ENCODE measurements at places on chromosomes 12 and 14.

DNA sequence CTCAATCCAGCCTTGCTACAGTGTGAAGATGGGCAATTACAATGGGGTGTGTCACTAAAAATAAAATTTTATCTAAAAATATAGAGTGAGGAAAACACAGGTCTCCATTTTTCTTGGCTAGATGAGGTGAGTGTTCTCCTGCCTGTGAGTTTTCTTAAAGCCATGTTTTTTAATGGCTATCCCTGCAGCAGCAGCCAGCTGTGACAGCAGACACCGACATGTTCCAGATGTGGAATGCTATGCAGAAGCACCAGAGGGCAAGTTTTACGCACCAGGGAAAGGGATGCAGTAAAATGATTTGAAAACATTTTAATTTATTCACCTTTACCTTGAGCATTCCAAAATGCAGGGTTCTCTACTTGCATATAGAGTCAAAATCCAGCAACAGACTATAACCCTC, 577.0 kb upstream of the STXBP6 start:
- DNase-seq = no peak

DNA sequence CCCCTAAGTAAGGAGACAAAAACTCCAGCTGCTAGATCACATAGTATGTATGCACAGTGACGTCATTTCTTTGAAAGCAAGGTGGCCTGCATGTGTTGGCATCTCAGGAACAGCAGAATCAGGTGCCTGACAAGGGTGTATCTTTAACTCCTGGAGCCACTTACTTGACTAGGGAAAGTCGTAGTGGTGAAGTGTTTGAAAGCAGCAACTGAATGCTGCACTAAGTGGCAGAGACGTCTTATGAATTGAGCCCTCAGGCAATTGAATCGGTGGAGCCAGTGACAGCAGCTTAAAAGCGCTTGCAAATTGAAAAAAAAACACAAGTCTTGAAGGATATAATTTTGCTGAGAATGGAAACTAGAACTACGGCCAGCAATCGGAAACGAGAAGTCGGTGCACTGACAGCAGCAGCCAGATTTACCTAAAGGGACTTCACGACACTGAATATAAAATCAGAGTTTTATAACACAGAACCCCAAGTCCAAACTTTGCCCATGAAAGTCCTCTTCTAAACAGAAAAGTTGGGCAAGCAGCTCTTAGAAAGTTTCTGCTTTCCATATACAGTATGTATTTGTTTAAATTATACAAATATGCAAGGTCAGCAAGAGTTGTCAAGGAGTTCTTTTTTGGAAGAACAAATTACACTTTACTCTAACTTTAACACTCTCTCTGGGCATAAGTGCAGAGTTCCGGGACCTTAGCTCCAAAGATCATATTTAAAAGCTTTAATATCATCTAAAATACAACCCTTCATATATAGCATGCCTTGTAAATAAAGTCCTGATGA, 1.1 kb downstream of the IGF1 start:
- no peak for DNase-seq

DNA sequence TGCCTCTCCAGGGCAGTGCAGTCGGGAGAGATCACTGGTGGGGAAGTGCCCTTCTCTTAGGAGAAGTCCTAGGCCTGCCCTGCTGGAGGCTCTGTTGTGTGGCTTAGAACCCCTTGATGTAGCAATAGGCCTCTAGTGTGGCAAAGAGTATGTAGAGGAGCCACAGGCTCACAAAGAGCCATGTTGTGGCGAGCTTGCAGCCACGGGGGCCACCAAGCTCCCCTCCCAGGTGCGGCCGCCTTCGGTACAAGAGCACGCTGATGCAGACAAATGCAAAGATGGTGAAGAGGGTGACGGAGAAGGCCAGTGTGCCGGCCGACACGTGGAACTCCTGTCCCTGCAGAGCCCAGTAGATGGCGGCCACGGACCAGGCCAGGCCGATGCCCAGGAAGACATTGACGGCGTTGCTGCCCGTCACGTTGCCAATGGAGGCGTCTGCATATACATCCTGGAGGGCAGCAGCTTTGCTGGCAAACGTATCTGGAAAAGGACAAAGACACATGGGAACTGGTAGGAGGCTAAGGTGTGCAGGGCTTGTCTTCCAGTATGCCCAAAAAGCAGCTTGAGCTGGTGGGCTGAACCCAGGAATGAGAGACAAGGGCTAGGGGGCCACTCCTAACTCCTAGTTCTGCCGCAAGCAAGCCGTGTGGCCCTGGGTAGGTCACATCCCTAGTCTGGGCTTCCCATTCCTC, 142.8 kb downstream of the SLC8A3 start:
- peak; percentile 71 for DNase-seq

- DNase-seq = no peak
Observed at GRCh38 chr12:91871751-91872150, 273.9 kb downstream of the BTG1 start.

DNA sequence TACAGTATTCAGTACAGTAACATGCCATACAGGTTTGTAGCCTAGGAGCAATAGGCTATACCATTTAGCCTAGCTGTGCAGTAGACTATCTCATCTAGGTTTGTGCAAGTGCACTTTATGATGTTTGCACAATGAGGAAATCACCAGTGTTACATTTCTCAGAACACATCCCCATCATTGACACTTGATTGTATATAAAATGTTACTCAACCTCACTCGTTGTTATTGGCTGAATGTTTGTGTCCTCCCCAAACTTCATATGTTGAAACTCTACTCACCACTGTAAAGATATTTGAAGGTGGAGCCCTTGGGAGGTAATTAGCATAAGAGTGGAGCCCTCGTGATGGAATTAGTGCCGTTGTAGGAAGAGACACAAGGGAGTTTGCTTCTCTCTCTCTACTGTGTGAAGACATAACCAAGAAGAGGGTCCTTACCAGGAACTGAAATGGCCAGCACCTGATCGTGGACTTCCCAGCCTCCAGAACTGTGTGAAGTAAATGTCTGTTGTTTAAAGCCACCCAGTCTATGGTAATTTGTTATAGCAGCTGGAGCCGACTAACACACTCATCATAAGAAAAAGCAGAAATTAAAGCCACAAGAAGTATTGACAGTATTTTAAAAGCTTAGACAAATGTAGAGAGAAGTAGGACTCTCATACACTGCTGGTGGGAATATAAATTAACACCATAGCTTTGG, 3.2 kb upstream of the MED13L start:
- no peak for DNase-seq

DNA sequence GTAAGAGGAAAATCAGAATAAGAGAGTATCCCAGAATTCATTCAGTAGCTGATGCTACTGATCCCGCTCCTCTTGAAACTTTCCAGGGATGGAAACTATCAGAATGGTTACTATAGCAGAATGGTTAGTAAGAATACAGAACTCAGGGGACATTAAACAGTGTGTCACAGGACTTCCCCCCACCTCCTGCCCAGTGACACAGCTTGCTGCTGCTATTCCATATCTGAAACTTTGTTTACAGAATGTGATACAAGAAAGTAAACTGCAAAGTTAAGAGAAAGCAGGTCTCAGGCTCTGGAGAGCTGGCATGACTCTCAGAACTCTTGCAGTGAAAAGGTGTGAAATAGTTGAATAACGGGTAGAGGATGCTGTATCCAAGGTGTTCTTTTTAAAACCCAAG, 3.4 kb downstream of the SPX start:
- no peak for DNase-seq

- no peak for DNase-seq
Observed at GRCh38 chr14:61153431-61153830, 127.7 kb downstream of the TMEM30B start.

DNA sequence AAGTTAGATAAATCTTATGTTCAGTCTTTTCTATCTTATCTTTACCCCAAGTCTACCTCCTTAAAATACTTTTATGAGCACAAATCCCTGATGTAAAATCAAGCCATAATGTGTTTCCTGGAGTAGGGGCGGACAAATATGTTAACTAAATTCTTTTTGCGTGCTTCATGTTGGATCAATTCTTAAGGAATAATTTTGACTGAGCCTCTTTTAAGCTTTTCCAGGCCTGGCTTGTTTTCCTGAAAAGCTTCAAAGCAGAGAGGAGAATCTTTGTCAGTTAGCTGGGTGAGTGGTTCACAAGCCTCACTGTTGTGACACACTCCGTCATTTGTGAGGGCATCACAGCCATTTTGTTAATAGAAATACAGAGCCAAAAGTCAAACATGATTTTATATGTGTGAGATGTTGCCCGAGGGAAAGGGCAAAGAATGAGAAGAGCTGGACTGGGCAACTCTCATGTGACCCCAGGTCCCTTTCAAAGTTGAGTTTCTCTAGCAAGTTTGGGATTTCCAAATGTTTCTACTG, 468.9 kb downstream of the RGS6 start:
- no peak for DNase-seq

DNA sequence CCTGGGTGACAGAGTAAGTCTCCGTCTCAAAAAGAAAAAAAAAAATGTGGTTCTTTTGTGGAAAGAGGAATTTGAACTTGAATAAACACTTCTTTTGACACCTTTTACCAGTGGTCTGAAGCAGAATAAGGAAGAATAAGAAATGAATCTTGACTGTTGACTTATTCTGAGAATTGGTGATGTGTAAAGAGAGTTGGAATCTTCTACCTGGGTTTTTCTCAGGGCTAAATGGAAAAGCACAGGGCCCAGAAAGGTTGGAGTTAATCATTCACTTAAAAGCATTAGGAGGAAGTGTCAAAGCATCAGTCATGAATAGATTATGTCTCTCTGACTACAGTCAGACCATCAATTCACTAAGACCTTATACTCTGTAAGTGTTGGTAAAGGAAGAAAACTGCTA, 13.9 kb downstream of the PNMA1 start:
- no peak for DNase-seq

DNA sequence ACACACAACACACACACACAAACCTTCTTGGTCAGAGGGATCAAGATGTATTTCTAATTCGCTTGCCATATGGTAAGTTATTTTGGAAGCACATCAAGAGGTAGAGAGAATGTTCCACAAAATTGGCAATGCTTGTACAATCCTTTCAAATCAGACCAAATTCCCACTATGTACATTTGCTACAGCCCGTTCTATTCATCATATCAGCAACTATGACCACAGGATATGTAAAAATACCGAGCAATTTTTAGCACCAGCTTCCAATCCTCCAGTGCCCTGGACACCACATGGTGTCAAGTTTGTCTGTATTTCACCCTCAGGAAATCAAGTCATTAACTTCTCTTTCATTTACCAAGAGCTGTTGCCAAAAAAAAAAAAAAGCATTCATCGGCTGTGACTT, 21.2 kb downstream of the TBX5 start:
- DNase-seq = no peak

GRCh38 chr12:131628023-131628740, 82.7 kb upstream of the SFSWAP start:
- no peak for DNase-seq

DNA sequence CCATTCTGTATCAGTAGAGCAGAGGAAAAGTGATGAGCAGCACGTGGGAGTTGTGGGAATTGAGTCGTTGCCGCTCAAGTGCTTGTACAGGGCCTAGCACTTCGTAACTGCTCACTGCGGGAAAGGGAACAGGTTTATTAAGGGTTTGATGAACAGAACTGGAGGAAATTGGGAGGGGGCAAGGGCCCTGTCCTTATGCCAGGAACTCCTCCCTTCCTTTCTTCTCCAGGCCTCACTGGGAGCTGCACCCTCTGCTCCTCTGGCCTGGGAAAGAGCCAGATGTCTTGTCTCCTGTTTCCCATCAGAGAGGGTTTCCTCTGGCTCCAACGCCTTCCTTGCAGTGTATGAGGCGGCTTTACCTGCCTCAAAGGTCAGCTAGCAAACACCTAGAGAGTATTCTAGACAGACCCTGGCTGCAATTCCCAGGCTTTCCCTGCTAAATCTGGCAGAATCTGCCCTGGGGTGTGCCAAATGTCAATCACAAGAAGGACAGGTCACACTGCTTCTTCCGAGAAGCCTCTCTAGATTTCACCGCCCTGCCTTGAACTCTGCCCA, 78.4 kb downstream of the NTF3 start:
- no peak for DNase-seq

DNA sequence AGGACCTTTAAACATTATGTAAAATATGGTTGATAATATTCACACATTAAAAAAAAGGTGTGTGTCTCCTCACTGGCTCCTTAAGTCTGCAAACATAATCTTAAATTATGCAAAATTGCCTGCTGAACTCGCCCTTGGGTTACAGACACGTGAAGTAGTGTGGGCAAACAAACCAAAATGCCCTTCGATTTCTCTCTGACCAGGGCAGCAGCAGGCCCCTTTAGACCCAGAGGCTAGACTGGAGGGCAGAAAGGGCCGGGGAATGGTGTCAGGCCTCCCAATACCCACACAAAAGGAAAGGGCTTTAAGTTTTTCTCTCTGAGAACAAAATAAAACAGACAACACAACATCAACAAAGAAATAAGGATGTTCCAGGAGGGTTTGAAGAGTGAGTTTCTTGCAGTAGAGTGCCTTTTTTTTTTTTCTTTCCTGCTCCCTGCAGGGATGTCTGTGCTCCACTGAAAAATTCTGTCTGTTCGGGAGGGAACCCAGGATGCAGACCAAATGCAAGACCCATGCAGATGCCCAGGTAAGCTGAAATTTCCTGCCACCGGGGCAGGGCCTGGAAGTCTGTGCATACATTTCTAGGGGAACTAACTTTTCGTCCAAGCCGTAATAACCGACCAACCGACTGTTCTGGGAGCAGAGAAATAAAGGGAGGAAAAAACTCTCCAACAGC, 1.7 kb downstream of the TBX3 start:
- DNase-seq = no peak

DNA sequence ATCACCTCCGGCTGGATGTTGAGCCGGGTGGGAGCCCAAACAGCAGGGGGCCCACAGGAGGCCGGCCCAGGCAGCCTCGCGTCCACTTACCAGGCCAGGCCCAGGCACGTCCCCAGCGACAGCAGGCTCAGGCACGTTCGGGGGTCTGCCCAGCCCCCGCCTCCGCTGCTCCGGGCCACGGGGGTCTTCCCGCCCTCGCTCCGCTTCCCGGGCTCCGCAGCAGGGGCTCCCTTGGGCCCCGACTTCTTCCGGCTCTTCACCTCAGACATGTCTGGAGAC, 216 bp downstream of the IKBIP start:
- DNase-seq = peak; percentile 44

- DNase-seq = no peak
Observed at GRCh38 chr12:113702836-113703235, 231.2 kb upstream of the LHX5 start.

GRCh38 chr12:95605875-95606274, 54.6 kb upstream of the USP44 start:
- DNase-seq = no peak

GRCh38 chr12:5384015-5384414, 47.9 kb upstream of the NTF3 start:
- DNase-seq = peak; percentile 32
